ENCODE measurements at places on chromosomes 4 and X.

- peaks cover 17% of the 10 kb centered on the region for H3K4me1 ChIP-seq
- no peaks in the 10 kb centered on the region for H3K36me3 ChIP-seq
These were observed 18.2 kb downstream of the MRFAP1 start for GRCh38 chr4:6658597-6659075.

DNA sequence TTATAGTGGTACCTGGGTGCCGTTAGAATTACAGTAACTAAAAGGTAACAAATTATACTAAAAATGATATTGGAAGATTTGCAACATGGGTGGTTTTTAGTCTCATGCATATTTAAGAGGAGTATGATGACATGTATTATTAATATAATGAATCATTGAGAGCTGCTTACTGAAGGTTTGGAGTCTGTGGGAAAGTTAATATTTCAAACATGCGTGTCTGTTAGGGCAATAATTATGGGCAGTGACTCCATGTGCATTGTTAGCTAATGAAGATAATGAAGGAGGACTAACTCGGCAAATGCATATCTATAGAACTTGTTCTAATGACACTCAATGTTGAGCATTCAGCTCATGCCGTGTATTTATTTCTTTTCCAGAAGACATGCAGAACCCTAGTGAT is 47.1 kb downstream of the MTHFD2L start:
- H3K4me3 ChIP-seq = no peak overlapping the region
- DNase-seq = no peak
- no peaks in the 10 kb centered on the region for H3K27me3 ChIP-seq
- H3K36me3 ChIP-seq = no peaks in the 10 kb centered on the region

- no peak overlapping the region for H3K4me3 ChIP-seq
- H3K36me3 ChIP-seq = no peaks in the 10 kb centered on the region
- H3K27me3 ChIP-seq = no peaks in the 10 kb centered on the region
These were observed 51.4 kb upstream of the RAPGEF2 start for GRCh38 chr4:159051245-159052071.

- H3K36me3 ChIP-seq = no peaks in the 10 kb centered on the region
- no peak overlapping the region for H3K4me3 ChIP-seq
- no peaks in the 10 kb centered on the region for H3K27me3 ChIP-seq
These were observed 287.6 kb downstream of the PAPSS1 start for GRCh38 chr4:107432451-107432850.

GRCh38 chrX:132375941-132376340 is 112.9 kb downstream of the MBNL3 start:
- H3K36me3 ChIP-seq = no peaks in the 10 kb centered on the region
- H3K27me3 ChIP-seq = no peaks in the 10 kb centered on the region
- no peak overlapping the region for H3K27ac ChIP-seq
- H3K4me3 ChIP-seq = no peak overlapping the region
- no peaks in the 10 kb centered on the region for H3K4me1 ChIP-seq

GRCh38 chr4:112029771-112030171 is 115.5 kb upstream of the FAM241A start:
- H3K27ac ChIP-seq = no peak overlapping the region
- H3K36me3 ChIP-seq = no peaks in the 10 kb centered on the region
- no peaks in the 10 kb centered on the region for H3K4me1 ChIP-seq
- H3K27me3 ChIP-seq = no peaks in the 10 kb centered on the region

DNA sequence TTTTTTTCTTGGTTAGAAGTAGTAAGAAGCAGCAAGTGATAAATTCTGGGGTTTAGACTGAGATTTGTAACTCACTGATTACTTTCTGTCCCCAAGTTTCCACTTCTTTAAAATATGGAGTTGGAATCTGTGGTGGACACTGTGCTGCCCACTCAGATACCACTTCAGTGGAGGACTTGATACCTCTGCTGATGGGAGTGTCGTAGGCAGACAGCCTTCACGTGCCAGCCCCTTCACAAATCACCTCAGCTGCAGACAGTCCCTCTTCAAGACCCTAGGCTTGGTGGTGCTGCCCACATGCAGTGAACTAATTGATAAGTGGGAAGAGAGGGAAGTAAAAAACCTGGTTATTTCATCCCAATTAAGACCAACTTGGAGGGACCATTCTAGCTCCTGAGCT is 139.5 kb downstream of the PDLIM5 start:
- no peaks in the 10 kb centered on the region for H3K27me3 ChIP-seq
- no peak for DNase-seq
- H3K4me3 ChIP-seq = no peak overlapping the region
- no peak overlapping the region for H3K27ac ChIP-seq
